ENCODE measurements at places on chromosomes 6 and 20.

DNA sequence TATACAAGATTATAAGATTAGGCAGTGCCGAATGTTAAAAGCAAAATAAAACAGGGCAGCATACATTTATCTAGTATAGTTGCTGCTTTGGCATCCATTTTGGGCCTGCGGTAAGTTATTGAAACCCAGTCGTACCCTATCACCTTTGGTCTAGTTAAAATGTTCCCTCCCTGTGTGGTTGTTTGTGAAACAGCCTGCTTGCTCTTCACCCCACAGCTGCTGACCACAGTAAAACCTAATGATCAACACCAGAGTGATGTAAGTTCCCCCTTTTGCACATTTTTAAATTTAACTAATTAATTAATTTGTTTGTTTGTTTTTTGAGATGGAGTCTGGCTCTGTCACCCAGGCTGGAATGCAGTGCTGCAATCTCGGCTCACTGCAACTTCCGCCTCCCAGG is 50.3 kb upstream of the TXNDC5 start:
- no peak for DNase-seq

DNA sequence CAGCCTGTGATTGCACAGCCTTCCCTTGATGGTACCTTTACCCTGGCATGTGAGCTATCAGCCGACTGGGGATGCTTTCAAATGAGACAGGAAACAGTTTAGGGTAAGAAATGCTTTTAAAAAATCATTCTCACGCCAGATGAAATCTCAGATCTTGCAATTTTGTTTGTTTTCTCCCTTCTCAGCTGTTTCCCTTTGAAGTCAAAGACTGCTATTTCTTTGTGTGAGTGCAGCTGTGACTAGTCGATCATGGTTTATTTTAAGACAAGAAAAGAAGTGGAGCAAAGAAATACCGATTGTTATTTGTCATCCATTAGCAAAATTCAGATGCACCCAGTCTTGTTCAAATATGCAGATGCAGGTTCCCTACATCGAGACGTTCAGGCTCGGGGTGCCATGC is 489.7 kb downstream of the QKI start:
- no peak for DNase-seq

- no peak for DNase-seq
Measured at GRCh38 chr6:56890683-56891429, 64.1 kb upstream of the BEND6 start.

DNA sequence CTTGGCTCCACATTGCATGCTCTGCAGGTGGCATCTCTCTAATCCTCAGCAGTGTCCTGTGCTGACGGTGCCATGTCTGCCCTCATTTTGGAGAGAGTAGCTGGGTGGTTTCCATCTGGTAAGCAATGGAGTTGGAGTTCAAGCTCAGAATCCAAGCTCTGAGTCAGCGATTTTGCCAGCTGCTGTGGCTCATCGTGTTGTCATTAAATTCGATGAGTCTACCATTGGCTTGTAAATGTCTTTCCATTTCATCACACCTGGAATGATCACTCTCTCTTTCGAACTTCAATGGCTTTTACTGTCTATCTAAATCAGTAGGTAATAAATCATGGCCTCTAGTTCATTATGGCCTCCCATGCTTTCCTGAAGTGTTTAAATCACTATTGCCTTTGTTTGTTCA is 378.5 kb upstream of the TSHZ2 start:
- no peak for DNase-seq

DNA sequence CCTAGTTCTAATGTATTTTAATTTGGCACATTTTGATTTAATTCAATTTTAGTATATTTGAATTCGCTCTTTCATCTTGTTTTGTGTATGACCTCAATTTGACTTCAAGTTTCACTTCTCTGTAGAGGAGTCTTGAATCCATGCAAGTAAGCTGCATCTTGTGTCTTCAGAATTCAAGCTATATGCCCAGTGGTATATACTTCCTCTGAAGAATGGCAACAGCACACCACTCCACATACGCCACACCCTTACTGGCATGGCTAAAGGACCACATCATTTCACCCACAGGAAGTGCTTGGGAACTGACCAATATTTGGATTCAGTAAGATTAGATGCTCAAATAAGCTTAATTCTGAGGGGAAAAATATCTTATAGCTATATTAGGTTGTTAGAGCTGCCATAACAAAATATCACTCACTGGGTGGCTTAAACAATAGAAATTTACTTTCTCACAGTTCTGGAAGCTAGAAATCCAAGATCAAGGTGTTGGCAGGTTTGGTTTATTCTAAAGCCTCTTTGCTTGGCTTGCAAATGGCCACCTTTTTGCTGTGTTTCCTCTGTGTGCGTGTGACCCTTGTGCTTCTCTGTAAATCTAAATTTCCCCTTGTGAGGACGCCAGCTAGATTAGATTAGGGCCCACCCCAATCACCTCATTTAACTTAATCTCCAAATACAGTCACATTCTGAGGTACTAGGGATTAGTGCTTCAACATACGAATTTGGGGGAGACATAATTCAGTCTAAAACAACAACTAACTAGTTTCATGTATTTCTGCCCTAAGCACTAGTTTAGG is 2.8 kb upstream of the ASF1A start:
- DNase-seq, result no peak

DNA sequence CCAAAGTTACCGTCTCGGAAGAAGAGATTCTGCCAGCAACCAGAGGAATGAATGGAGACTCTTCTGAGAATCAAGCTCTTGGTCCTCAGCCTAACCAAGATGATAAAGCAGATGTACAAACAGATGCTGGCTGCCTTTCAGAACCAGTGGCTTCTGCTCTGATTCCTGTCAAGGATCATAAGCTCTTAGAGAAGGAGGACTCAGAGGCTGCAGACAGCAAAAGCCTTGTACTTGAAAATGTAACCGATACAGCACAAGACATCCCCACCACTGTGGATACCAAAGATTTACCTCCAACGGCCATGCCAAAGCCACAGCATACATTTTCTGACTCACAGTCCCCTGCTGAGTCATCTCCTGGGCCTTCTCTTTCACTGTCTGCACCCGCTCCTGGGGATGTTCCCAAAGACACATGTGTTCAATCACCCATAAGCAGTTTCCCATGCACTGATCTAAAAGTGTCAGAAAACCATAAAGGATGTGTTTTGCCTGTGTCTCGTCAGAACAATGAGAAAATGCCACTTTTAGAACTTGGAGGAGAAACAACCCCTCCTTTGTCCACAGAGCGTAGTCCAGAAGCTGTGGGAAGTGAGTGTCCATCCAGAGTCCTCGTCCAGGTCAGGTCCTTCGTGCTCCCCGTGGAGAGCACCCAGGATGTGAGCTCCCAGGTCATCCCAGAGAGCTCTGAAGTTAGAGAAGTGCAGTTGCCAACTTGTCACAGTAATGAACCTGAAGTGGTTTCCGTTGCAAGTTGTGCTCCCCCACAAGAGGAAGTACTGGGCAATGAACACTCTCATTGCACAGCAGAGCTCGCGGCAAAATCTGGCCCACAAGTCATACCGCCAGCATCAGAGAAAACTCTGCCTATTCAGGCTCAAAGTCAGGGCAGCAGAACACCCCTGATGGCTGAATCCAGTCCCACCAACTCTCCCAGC is 109.6 kb downstream of the RTN4IP1 start:
- no peak for DNase-seq

GRCh38 chr20:43477619-43478018 is 19.9 kb downstream of the SRSF6 start:
- DNase-seq, result no peak

DNA sequence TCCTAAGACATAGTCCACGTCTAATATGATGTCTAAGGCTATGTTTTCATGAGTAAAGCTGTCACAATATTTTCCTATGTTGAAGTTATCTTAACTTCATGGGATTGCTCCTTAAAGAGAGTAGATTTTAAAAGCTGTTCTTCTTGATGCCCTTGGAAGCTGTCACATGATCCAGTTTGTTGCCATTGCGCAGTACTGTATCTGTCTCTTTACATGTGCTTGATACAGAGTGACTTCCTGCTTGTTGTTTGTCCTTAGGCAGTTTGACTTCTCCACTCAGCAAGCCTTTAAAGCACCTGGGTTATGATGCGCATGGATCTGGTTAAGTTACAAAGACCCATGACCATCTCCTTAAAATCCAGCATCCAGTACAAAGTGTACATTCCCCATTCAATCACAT is 85.4 kb downstream of the CDYL start:
- no peak for DNase-seq

- no peak for DNase-seq
Measured at GRCh38 chr20:63497138-63497945, 1.5 kb downstream of the EEF1A2 start.

- DNase-seq, result peak; percentile 54
Measured at GRCh38 chr20:56400001-56400640, 7.7 kb downstream of the CSTF1 start.

GRCh38 chr6:20630617-20631548 is 96.6 kb downstream of the CDKAL1 start:
- no peak for DNase-seq

DNA sequence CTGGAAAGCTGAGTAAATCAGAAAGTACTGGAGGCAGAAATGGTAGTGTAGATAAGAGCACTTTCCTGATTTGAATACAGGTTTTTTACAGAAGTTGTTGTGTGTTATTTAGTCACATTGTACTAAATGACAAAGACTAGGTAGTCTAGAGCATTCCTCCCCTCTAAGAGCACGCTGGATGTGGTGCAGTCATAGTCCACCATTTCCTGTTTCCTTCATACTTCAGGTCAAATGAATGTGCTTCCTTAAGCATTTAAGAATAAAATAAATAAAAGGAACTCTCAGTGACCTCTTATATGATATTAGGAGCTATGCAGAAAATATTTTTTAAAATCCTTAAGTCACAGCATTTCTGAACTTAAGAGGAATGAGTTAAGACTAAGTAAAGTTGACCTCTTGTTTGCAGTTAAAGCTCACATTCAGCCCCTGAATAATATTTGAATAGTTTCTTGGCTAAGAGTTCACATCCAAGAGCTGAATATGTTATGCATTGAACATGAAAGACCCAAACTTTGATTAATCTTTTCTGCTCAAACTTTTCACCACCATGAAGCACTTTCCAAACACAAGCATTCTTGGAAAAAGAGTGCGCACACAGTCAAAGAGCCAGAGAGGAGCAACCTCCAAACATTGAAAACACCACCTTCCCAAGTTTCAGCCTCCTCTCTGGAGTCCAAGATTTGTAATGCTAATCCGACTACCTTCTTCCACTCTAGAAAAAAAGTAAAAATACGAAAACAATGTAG is 53.4 kb upstream of the TMEM30A start:
- no peak for DNase-seq

- no peak for DNase-seq
Measured at GRCh38 chr6:34025112-34025807, 120.6 kb downstream of the GRM4 start.

DNA sequence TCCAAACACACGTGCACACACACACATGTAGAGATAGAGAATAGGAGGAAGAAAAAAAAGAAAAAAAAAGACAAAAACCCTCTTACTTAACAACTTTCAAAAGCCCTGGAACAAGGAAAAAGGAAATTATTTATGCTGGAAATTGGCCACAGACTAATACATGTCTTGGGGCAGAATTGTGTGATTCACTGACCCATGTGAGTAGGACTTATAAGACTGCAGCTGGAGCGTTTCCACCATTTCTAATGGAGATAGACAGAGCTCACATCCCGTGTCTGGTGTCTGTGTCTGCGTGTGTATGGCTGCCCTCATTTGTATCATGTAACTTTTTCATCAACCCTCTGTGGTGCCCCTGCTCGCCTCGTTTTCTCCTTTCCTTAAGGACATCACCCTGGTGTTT is 99.8 kb upstream of the PDE10A start:
- no peak for DNase-seq

GRCh38 chr6:33091957-33092356 is 16.2 kb downstream of the HLA-DPB1 start:
- peak; percentile 28 for DNase-seq

DNA sequence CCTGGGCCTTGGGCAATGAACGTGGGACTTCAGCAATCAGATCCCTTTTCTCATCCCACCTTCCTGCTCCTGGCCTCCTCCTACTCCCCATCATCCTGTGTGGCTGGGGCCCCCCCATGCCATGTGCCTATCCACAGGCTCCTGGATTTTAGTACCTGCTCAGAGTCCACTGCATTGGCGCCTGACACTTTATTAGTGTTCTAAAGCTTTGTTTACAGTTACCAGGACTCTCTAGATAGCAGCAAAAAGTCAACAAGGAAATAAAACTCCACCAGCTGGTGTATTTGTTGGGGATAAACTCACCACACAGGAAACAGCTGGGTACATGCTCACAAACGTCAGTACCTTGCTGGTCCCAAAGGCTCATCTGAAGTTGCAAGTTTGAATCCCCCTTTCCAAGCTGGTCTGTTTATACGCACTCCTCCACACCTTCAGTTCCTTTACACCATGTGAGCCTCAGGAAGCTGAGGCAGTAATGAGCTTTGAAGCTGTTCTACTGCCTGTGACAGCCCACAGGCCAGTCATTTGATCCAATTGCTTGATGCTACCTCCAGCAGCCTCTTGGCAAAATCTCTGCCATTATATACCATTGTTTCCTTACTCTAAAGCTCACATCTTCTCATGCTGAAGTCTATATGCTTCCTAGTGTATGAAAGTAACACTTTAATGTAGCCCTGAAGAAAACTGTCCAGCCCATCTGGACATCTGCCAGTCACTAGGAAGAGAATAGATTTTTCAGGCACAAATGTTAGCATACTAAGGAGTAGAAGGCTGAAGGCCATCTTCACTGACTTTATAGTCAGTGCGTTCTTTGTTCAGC is 76.6 kb downstream of the ANKEF1 start:
- DNase-seq, result no peak

GRCh38 chr6:2877960-2878359 is 25.1 kb downstream of the SERPINB9 start:
- DNase-seq, result no peak

DNA sequence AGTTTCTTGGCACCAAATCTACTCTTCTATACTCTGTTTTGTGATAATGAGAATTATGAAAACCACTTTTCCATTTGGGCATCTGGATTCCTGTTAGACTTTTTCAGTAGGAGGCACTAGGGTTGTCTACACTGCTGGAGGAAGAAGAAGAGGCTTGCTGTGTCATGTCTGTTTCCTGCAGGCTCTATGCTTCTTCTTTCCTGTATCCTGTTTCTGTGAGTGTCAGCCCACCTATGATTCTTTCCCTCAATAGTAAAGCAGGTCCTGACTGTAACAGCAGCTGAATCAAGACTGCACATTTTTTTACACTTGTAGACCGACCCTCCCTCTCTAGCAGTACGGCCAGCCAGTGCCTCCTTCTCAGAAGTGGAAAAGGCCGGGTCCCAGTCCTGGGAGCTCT is 603.9 kb downstream of the HDGFL1 start:
- DNase-seq, result no peak

DNA sequence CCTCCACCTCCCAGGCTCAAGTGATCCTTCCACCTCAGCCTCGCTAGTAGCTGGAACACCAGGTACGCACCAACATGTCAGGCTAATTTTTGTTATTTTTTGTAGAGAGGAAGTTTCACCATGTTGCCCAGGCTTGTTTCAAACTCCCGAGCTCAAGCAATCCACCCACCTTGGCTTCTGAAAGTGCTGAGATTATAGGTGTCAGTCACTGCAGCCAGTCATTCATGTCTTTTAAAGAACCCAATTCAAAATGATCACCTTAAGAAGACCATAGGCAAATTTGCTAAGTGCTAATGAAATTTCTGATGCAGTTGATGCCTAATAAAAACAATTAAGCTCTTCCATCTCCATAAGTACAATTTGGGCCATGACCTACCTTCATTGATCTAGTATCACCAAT is 2.6 kb upstream of the VNN2 start:
- no peak for DNase-seq

GRCh38 chr6:2862712-2863181 is 21.1 kb upstream of the SERPINB1 start:
- no peak for DNase-seq
